ENCODE measurements at places on chromosomes 3 and 15. TPM values are rescaled to one million over a fixed set of nuclear protein-coding genes. Genes with fewer than 3 reads are reported as not detected.

Gene LIPH
- 122 TPM for total RNA-seq

Gene HESX1
- total RNA-seq: not detected

GRCh38 chr15:76533995-76534394, 197.4 kb downstream of the ISL2 start:
- no peak for DNase-seq

DNA sequence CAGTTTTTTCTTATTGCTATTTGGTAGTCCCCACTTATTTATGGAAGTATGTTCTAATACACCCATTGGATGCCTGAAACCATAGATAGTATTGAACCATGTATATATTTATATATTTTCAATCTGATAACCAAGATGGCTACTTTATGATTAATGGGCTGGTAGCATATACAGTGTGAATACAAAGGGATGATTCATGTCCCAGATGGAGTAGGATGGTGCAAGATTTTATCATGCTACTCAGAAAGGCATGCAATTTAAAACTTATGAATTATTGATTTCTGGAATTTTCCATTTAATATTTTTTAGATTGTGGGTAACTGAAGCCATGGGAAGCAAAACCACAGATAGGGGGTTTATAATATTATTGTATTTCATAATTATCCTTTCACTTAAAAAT, 35.2 kb downstream of the AP4E1 start:
- no peak for DNase-seq

- DNase-seq: no peak
These were observed 4.7 kb downstream of the DLG1 start for GRCh38 chr3:197293605-197294237.

Gene TMEM212
- total RNA-seq: not detected

Gene CD80
- total RNA-seq: 0.58 TPM

DNA sequence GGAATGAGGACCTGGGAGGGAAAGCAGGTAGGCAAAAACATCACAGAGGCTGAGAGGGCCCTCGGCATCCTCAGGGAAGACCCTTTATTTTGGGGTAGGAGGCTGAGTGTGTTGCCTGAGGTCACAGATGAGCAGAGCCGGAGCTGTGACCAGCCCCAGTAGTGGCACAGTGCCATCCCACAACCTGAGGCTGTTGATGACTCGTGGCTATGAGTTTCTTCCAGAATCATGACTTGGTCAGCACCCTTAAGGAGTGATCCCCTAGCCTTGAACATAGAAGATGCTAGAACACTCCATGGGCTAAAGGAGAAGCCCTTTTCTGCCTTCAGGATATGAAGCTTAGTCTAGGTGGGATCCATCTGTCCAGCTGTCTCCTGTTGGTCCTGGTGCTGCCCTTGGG, 19.5 kb upstream of the CXCR6 start:
- DNase-seq: no peak

GRCh38 chr3:141804778-141805639, 41.8 kb downstream of the GRK7 start:
- DNase-seq: no peak

GRCh38 chr3:174821477-174821876, 37.7 kb upstream of the NAALADL2 start:
- DNase-seq: no peak

Gene KIF7
- 9.4 TPM for total RNA-seq

DNA sequence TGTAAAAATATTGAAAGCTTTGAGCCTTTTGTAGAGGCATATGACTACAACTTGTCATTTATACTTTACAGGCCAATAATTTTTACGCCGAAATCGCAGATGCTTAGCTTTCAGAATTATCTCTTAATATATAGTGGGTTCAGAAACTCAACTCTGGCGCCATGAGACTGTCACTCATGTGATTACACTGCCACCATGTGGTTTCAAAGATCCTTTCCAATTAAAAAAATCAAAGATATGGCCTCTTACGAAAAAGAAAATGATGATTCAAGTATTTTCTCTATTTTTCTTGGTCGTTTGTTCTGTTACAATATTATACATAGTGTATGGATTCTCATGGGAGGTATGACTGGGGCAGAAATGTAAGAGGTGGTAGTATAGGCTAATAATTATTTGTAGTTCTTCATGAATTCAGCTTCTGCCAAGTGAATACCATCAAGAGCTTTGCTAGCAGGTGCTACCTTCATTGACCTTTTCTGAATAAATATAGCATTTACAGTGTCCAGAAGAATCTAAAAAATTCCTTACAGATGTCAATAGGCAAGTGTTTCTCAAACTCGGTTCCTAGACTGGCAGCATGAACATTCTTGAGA, 751.7 kb upstream of the GOLIM4 start:
- DNase-seq: peak; percentile 46

DNA sequence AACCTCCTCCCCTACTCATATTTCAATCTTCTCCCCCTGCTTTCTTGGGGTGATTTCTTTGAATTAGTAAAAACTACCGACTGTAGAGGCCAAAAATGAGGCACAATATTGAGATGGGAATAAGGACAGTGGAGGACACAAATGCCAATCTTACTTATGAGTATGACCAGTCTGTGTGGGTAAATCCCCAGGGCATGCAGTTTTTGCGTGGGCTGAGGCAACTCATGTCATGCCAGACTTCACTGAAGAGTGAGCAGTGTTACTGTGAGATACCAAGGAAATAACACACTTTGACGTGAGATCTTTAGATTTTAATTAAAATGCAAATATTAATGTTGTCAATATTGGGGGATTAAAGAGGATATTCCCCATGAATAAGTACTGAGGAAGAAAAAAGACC, 254.3 kb upstream of the ICE2 start:
- DNase-seq: no peak

GRCh38 chr15:100338971-100339444, 2.8 kb downstream of the ADAMTS17 start:
- no peak for DNase-seq

GRCh38 chr3:25094932-25095685, 333.0 kb upstream of the RARB start:
- DNase-seq: no peak

- DNase-seq: no peak
These were observed 57.3 kb downstream of the FRMD5 start for GRCh38 chr15:44137750-44138149.

DNA sequence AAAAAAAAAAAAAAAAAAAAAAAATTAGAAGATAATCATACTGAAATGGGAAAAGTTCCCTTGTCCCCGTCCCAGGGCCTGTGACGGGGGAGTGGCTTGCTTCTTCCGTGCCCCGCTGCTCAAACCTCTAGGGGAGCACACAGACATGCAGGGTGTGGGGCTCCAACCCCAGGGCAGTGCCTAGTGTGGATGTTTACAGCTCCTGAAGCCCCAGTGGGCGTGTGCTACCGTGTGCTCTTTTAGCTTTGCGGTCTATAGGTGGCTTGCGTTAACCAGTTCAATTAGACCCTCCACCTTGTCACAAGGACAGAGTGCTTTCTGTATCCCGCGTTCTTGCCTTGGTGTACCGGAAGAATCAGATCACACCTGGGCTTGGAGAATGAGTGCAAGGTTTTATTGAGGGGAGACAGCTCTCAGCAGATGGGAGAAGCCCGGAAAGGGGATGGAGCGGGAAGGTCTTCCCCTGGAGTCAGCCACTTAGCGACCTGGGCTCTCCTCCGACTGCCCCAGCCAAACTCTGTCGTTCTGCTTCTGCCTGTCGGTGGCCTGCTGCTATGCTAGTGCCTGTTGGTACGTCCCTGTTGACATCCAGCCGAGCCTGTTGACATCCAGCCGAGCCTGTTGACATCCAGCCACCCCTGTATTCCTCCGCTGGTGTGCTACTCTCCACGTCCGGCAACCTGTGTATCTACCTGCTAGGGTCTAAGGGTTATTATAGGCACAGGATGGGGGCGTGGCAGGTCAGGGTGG, 569.8 kb downstream of the VGLL3 start:
- no peak for DNase-seq

DNA sequence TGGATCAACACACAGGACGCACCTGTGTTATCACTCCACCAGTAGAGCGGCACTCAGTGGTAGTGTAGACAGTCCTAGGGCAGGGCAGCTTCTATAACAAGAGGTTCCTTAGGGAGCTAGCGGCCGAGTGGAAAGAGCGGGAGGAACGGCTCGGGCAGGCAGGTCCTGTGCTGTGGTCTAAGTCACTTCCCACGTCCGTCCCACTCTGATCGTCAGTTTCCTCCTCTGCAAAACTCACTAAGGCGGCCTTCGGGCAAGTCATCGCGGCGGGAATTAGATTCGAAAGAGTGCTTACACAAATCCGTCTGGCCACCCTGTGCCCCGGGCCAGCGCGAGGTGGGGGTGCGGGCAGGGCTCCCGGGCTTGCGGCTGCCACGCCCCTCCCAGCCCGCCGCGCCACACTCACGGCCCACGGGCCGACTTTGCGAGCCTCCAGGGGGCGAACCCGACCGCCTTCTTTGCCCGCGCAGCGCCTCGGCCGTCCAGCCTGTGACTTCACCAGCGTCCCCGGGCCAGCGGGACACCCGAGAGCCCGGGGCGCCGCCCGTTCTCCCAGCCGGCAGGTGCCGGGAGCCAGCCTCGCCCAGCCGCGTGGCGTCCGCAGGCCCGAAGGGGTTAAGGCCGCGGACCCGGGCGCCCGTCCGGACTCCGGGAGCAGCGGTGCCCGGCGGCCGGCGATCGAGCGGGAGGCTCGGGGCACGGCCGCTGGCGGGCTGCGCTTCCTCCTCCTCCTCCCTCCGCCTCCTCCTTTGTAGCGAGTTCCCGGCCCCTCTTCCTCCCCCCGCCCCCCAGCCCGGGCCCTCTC, 416 bp upstream of the CORO2B start:
- peak; percentile 39 for DNase-seq

GRCh38 chr15:29143909-29144635, 125.5 kb downstream of the NSMCE3 start:
- DNase-seq: no peak

DNA sequence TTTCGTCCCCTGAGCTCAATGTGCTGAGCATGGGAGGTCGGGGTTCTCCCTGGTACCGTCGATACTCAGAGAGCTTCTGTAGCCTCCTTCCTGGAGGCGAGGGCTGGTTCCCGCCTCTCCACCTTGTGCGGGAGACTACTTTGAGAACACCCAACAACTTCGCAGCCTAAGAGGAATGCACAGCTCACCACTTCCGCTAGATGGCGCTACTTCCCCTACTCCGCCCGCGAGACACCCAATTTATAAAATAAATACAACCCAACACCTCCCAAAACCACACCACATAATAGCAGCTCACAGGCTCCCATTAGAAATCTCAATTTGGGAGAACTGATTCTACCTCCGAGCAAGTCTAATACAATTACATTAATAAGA, 1.2 kb downstream of the RGMA start:
- DNase-seq: no peak

GRCh38 chr3:29605845-29606244, 325.0 kb downstream of the RBMS3 start:
- DNase-seq: no peak

- no peak for DNase-seq
These were observed 312.6 kb downstream of the AGBL1 start for GRCh38 chr15:86392296-86392695.

Gene SLCO3A1
- 23.8 TPM for total RNA-seq

- no peak for DNase-seq
These were observed 186.9 kb upstream of the TLE3 start for GRCh38 chr15:70284438-70285214.

GRCh38 chr15:78906316-78906620, 33.6 kb downstream of the MORF4L1 start:
- DNase-seq: no peak

DNA sequence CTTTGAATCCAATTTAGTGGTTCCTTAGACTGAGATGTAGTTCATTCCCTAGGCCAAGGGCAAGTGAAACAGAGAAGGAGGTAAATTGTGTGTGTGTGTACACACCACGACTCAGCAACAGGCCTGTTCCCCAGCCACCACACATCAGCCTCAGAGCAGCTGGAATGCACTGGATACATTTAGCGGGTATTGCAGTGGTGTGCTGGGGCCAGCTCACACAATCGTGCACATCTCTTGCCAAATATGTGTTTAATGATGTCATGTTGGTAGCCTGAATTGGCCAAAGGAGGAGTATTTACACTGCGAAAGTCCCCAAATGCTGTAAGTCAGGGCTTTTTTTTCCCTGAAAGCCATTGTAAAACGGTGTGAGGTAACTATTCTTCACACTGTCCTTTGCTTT, 82.3 kb downstream of the RBPMS2 start:
- no peak for DNase-seq

DNA sequence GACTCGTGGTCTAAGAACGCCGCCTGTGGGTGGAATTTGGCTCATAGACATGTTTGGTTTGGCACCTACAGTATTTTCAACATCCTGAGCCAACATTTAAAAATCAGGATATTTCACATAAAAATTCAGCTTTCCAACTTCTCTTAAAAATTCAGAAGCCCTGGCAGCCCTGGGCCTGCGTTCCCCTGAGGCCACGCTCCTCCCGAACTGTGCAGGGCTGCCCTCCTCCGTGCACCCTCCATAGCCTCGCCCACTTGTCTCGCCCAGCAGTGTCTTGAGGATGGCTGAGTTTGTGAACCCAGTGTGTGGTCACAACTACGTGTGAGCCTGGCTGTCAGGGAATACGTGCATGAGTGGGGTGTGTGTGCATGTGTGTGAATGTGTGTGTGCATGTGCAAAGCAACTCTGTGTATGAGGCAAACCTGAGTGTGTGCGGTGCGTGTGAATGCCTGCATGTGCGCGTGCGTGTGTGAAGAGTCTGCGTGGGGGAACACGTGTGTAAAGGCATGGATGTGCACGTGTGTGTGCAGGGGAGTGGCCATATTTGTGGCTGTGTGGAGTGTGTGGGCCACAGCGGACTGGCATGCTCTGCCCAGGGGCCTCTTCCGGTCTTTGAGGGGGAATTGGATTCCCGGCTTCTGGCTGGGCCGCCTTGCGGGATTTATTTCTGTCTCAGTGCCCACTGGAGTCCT, 30.9 kb downstream of the PTH1R start:
- peak; percentile 42 for DNase-seq

DNA sequence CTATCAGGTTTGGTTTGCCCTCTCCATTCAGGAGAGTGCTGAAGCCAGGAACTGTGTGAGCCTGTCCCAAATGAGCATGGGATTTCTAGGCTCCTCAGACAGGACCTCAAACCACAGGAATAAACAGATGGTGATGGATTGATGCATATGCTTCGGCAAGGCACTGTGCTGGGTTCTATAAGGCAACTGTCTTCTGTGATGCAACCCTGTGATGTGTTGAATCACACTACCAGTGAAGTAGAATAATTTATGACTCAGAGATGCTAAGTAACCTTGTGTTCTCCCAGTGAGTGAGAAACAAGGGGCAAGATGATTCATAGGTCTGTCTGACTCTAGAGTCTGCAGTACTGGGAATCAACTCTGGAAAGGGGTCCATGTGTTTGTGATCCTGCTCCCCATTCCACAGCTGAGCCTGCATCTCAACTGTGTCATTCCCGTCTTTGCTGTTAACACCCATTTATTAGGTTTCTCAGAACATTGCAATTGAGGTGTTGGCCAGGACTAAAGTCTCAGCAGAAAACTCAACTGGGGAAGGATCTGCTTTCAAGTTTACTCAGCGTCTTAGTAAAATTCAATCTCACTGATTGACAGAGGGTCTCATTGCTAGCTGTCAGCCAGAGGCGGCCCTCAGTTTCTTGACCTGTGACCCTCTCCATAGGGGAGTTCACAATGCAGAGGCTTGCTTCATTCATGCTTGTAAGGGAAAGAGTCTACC, 510.1 kb upstream of the CFAP20DC start:
- DNase-seq: no peak

Measured in mucosa of descending colon (tissue), 3 donors.